ENCODE measurements at places on chromosomes 3 and 15.

DNA sequence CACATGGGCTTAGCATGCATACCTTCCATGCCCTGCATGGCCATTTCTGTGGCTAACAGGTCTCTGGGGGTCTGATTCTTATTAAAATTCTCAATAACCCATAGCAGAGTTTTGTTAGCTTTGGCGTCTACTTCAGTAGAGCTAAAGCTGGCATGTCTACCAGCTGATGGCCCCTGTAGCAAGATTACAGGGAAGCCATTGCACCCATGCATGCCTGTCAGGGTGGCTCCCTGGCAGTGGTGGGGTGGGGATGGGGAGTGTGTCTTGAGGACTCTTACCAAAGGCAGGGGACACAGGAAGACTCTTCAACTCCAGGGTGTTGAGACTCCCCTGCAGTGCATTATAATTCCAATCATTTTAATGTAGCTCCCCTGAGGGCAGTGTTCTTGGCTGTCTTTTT is 4.7 kb downstream of the KY start:
- DNase-seq: no peak

DNA sequence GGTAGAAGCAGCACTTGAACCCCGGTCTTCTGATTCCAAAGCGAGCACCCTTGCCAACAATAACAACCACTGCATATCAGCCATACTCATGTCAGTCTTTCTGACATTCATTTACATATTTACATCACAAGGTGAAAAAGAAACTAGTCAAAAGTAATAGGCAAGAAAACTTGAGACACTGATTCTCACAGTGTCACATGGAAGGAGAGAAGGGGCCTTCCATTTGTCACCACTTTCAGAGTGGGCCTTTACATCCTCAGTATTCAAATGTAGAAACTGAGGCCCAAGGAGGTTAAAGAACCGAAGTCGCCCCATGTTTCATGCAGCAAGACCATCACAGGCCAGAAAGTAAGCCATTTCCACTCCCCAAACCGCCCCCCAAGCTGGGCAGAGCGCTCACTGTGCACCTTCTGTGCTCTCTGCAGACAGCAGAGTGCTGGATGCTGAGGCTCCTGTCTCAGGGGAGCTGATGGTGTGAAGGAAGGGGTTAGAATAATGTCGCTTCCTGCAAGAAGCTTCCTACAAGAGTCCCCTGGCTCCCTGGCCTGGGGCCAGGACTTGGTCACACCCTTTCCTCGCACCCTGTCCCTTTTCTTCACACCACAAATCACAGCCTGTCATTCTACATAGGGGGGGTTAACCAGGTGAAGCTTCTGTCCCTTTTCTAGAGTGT is 260.1 kb downstream of the UACA start:
- no peak for DNase-seq

DNA sequence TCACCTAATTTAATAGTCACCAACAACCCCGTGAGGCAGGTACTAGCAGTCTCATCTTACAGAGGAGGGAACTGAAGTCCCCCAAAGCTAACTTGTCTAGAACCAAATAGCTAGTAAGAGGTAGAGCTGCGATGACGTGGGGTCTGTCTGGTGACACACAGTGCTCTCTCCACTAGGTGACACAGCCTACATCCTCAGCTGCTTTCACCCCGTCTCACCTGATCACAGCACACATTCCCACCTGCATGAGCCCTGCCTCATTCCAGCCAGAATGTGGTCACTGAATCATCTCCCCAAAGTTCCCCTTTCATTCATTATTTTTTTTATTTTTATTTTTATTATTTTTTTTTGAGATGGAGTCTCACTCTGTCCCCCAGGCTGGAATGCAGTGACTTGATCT is 21.3 kb upstream of the MAGEF1 start:
- peak; percentile 22 for DNase-seq

DNA sequence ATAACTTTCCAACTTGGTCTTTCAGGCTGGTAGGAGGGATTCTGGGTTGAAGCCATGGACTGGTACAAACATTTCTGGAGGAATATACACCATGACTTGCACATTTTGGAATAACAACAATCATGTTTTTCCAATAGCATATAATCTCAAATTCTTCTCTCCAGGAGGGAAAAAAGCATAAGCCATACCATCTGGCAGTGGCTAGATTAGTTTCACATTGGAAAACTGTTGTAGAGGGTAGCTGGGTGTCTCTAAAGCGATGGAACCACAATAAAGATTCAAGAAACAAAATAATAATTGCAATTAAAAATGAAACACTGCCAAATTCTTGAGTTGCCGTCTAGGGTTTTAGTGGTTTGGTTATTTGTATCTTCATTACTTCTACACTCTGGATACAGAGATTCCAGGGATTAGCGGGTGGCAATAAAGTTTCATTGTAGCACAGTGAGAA is 278.5 kb upstream of the RASGRP1 start:
- no peak for DNase-seq

DNA sequence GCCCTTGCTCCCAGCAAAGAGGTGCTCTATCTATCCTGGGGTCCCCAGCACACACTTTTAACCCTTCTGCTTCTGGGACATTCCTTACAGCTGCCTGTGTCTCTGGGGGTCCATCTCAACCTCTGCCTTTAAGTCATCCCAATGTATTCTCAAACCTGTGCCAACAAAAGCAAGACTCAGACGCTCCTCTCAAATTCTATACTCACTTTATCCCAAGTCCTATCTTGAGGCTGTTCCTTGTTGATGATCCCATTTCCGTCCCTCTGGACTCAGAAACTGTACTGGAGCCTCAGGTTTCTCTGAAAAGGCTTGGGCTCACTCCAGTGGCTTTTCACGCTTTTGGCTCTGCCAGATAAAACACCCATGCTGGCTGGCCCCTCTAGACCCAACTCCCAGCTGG is 69.7 kb downstream of the XXYLT1 start:
- DNase-seq: no peak

- DNase-seq: peak; percentile 10
Measured at GRCh38 chr3:179373938-179374337, 26.4 kb downstream of the MFN1 start.

Data from common myeloid progenitor, CD34-positive (primary cell).